Activated T-cell treated with anti-CD3 and anti-CD28 coated beads, Interleukin-2, amount 50 U/mL, for 24 hours (primary cell): ENCODE measurements at places on chromosomes 16 and 17.

- no peaks in the 10 kb centered on the region for H3K36me3 ChIP-seq
- peaks cover 20% of the 10 kb centered on the region for H3K4me1 ChIP-seq
- no peak overlapping the region for H3K4me3 ChIP-seq
- H3K27ac ChIP-seq, result no peak overlapping the region
- H3K27me3 ChIP-seq, result peaks cover 19% of the 10 kb centered on the region
These were observed 2.8 kb upstream of the MATCAP1 start for GRCh38 chr16:67186550-67186950.

GRCh38 chr17:5705081-5705875, 121.0 kb upstream of the NLRP1 start:
- no peak overlapping the region for H3K27ac ChIP-seq
- H3K4me3 ChIP-seq, result no peak overlapping the region
- DNase-seq, result no peak
- H3K36me3 ChIP-seq, result no peaks in the 10 kb centered on the region
- peaks cover 28% of the 10 kb centered on the region for H3K27me3 ChIP-seq

- no peaks in the 10 kb centered on the region for H3K36me3 ChIP-seq
- no peak overlapping the region for H3K4me3 ChIP-seq
- H3K27me3 ChIP-seq, result no peaks in the 10 kb centered on the region
- no peaks in the 10 kb centered on the region for H3K4me1 ChIP-seq
- DNase-seq, result no peak
- no peak overlapping the region for H3K27ac ChIP-seq
These were observed 264.8 kb upstream of the CDH11 start for GRCh38 chr16:65386672-65387071.

DNA sequence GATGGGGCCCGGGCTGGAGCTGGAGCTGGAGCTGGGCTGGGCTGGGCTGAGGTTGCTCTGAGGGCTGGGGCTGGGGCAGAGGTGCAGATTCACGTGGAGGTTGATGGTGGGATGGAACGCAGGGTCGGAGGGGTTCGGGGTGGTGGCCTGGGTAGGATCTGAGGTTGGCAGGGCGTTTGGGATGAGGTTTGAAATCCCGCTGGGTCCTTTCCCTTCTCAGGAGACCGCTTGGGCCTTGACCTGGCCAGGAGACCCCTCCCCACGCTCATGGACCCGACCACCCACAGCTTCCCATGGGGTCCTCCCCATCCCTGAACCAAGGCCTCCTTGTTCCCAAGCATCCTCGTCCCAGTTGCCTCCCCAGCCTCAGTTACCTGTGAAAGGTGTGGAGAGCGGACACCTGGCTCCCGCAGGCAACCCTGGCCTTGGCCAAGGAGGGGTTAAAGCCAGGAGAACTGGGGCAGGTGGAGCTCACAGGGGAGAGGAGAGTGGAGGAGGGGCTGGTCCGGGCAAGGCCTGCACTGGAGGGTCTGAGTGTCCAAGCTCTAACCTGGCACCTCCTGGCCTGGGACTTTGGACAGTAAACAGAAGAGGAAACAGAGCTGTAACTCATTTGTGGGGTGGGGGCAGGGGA, at the start of gene ASGR2:
TSS of gene ASGR2 (minus strand) at position 582 of the 634 bp plus-strand sequence. CDS start 582 bp downstream, outside the sequence.
- H3K27me3 ChIP-seq, result peaks cover under 1% of the 10 kb centered on the region
- H3K27ac ChIP-seq, result no peak within 1 kb of the TSS
- H3K4me3 ChIP-seq, result no peak within 1 kb of the TSS
- DNase-seq, result peak; percentile 16

- no peaks in the 10 kb centered on the region for H3K36me3 ChIP-seq
- no peak for DNase-seq
- peaks cover 35% of the 10 kb centered on the region for H3K27me3 ChIP-seq
- no peak overlapping the region for H3K27ac ChIP-seq
- H3K4me1 ChIP-seq, result peaks cover 5% of the 10 kb centered on the region
These were observed 3.3 kb downstream of the TPSD1 start for GRCh38 chr16:1258906-1259759.

DNA sequence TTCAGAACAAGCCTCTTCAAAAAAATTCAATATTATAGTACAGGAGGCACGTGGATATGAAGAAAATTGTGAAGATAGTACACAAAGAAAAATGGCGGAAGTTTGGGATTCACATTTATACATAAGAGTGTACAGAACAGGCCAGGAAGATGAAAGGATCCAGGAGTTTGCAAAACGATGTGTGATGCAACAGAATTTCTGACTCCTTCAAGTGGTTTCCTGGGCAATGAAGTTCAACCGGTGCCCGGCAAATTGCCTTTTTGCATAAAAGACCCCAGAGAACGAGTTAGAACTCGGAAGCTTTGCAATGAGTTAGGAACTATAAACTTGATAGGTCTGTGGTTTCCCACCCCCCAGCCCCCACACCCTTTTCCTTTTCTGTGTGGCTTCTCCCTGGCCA, 189.1 kb downstream of the SALL1 start:
- no peaks in the 10 kb centered on the region for H3K36me3 ChIP-seq
- peaks cover 11% of the 10 kb centered on the region for H3K27me3 ChIP-seq
- H3K4me3 ChIP-seq, result no peak overlapping the region
- DNase-seq, result no peak
- no peak overlapping the region for H3K27ac ChIP-seq
- no peaks in the 10 kb centered on the region for H3K4me1 ChIP-seq

- H3K4me1 ChIP-seq, result peaks cover 7% of the 10 kb centered on the region
- no peak overlapping the region for H3K27ac ChIP-seq
- DNase-seq, result no peak
- H3K4me3 ChIP-seq, result no peak overlapping the region
- no peaks in the 10 kb centered on the region for H3K36me3 ChIP-seq
These were observed 3.3 kb upstream of the GAS7 start for GRCh38 chr17:10201680-10202079.

- peaks cover 30% of the 10 kb centered on the region for H3K4me1 ChIP-seq
- H3K36me3 ChIP-seq, result no peaks in the 10 kb centered on the region
- no peak overlapping the region for H3K27ac ChIP-seq
- no peaks in the 10 kb centered on the region for H3K27me3 ChIP-seq
- no peak overlapping the region for H3K4me3 ChIP-seq
These were observed 13.8 kb upstream of the TCF25 start for GRCh38 chr16:89859615-89860007.

GRCh38 chr17:81080019-81080418, 45.1 kb downstream of the BAIAP2 start:
- DNase-seq, result no peak
- no peak overlapping the region for H3K27ac ChIP-seq
- no peaks in the 10 kb centered on the region for H3K27me3 ChIP-seq
- H3K36me3 ChIP-seq, result no peaks in the 10 kb centered on the region
- H3K4me1 ChIP-seq, result no peaks in the 10 kb centered on the region

GRCh38 chr17:19269106-19269505, 31.9 kb downstream of the EPN2 start:
- peaks cover 3% of the 10 kb centered on the region for H3K4me1 ChIP-seq
- no peaks in the 10 kb centered on the region for H3K36me3 ChIP-seq
- no peak for DNase-seq
- no peak overlapping the region for H3K27ac ChIP-seq

- no peaks in the 10 kb centered on the region for H3K4me1 ChIP-seq
- H3K4me3 ChIP-seq, result no peak overlapping the region
- no peaks in the 10 kb centered on the region for H3K36me3 ChIP-seq
- H3K27ac ChIP-seq, result no peak overlapping the region
- peaks cover 2% of the 10 kb centered on the region for H3K27me3 ChIP-seq
These were observed 4.5 kb downstream of the CD300C start for GRCh38 chr17:74541176-74542111.

DNA sequence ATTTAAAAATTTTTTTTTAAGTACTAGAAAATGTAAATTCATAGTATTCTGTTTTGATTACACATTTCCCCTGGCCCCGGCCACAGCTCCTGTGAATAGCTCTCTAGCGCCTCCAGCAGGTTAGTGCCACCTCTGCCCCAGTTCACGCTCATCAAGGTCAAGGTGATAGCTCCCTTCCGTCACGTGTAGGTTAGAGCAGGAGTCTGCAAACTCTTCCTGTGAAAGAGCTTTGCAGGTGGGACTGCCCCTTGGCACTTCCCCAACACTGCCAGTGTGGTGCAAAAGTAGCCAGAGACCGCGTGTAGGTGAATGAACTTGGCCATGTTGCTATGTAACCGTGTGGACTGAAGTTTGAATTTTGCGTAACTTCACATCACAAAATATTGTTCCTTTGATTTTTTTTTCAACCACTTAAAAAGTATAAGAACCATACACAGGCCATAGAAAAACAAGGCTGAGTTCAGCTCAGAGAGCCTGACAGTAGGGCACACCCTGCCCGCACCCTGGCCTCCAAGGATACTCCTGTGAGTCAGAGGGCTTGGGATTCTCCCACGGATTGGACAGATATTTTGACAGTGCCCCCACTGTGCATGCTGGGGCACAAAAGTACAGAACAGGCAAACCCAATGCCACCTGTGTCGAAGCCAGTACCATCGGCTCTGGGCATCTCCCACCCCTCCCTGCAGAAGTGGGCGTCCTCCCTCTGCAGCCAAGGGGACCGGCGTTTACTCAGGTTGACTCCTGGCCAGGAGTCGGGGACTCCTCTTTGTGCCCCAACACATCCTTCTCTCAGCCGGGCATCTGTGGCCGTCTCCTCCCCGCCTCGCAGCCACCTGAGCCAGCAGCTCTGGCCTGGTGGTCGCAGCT, 92.0 kb upstream of the CHMP6 start:
- no peaks in the 10 kb centered on the region for H3K27me3 ChIP-seq
- no peak overlapping the region for H3K4me3 ChIP-seq
- peak overlapping the region; percentile 64 for H3K27ac ChIP-seq

DNA sequence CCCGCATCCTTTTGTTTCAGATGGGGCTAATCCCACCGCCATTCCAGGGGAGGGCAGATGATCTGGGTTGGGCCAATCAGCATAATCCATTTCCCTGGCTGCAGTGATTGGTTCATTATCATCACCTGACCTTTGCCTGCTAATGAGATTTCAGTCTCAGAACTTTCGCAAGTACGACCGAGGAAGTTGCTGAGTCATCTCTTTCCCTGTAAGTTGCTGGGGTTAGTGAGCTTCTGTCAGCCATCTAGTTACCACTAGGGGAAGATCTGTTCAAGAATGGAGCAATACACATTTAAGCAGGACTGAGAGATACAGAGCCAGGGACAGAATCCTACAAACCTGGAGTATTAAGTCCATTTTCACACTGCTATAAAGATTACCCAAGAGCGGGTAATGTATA, 65.3 kb upstream of the NUDT7 start:
- no peak for DNase-seq
- H3K36me3 ChIP-seq, result no peaks in the 10 kb centered on the region
- H3K27ac ChIP-seq, result no peak overlapping the region
- peaks cover 52% of the 10 kb centered on the region for H3K27me3 ChIP-seq

DNA sequence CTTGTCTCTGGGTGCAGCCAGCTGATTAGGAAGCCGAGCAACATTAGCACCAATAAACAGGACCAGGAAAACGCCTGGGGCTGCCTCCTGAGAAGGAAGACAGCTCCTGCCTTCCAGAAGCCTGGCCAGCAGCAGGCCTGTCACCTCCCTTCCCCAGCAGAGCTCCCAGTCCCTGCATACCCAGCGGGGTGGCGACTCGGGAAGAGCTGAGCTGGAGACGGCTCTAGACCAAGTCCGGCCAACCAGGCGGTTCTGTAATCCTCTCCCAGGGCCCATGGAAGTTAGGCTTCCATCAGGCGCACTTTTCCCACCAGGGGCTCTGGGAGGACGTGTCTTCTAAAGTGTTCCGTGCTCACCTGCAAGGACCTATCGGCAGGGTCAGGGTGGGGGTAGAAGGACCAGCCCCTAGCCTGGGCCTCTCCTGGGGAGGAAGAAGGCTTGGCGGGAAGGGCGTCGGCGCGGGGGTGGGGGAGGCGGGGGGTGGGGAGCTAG, 12.0 kb upstream of the CLUH start:
- DNase-seq, result no peak
- H3K36me3 ChIP-seq, result no peaks in the 10 kb centered on the region
- no peak overlapping the region for H3K4me3 ChIP-seq

- no peak overlapping the region for H3K27ac ChIP-seq
- H3K27me3 ChIP-seq, result no peaks in the 10 kb centered on the region
- no peaks in the 10 kb centered on the region for H3K4me1 ChIP-seq
- peaks cover 93% of the 10 kb centered on the region for H3K36me3 ChIP-seq
These were observed 19.8 kb downstream of the MIEF2 start for GRCh38 chr17:18280249-18280648.

DNA sequence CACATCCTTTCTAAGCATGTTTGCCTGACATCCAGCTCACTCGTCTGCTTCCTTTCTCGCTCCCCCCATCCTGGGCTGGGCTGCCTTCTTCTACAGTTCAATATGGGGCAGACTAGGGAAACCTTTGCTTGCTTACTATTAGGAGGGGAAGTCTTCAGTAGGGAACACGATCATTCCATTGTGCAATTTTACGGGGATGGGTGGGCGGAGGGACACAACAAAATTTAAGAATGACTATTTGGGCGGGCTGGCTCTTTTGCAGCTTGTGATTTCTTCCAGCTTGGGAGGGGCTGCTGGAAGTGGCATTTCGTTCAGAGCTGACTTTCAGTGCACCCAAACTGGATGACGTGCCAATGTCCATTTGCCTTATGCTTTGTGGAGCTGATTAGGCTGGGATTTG, 25.4 kb downstream of the PCTP start:
- H3K27me3 ChIP-seq, result no peaks in the 10 kb centered on the region
- H3K27ac ChIP-seq, result no peak overlapping the region
- no peak overlapping the region for H3K4me3 ChIP-seq
- H3K36me3 ChIP-seq, result peaks cover 38% of the 10 kb centered on the region
- DNase-seq, result no peak
- H3K4me1 ChIP-seq, result no peaks in the 10 kb centered on the region

- H3K27me3 ChIP-seq, result no peaks in the 10 kb centered on the region
- H3K4me1 ChIP-seq, result no peaks in the 10 kb centered on the region
- H3K27ac ChIP-seq, result no peak overlapping the region
- no peak for DNase-seq
These were observed 8.3 kb upstream of the PSMD3 start for GRCh38 chr17:39972271-39972670.

DNA sequence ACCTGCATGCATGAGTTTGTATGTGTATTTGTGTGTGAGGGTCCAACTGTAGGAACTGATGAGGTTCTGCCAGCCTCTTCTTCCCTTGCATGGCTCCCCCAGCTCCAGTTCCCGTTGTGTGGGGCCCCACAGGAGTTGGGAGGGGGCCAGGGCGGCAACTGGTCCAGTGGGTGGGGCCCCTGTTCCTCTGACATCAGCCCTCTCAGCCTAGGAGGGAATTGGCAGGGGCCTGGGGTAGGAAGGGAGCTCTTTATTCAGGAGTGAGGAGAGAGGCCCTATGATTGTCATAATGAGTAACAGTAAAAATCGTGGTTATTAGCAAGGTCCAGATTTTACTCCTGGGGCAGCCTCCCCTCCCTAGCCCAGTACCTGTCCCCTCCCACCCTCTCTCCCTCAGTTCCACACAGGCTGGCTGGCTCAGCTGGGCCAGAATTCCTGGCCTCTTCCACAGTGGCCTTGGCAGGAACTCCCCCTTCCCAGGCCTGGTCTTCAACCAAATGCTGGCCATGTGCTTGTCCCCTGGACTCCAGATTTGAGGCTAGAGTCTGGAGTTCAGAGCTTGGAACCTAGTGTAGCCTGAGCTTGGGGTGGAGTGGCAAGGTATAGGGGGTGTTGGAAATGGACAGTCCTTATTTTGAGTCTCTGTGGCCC, 18.9 kb downstream of the RARA start:
- no peaks in the 10 kb centered on the region for H3K27me3 ChIP-seq
- H3K27ac ChIP-seq, result peak overlapping the region; percentile 100
- H3K4me1 ChIP-seq, result peaks cover 87% of the 10 kb centered on the region

DNA sequence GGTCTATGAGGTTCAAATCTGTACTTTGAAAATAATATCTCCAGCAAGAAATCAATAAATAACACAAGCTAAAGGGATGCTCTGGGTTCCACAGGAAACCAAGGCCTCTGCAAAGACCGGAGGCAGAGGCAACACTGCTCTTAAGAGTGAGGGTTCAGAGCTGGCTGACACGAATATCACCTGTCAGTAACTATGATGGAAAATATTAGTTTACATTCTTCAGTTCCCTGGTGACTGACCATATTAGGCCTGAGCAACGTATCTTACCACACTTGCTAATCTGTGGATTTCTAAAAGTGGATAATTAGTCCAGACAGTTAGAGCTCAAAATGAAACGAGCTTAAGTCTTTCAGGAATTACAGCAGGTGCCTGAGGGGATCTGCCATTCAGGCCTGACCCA, 459.3 kb downstream of the HS3ST3B1 start:
- H3K27me3 ChIP-seq, result peaks cover 8% of the 10 kb centered on the region
- no peak overlapping the region for H3K27ac ChIP-seq
- H3K4me1 ChIP-seq, result no peaks in the 10 kb centered on the region
- no peak for DNase-seq
